ENCODE measurements at places on chromosomes 5 and 9.

DNA sequence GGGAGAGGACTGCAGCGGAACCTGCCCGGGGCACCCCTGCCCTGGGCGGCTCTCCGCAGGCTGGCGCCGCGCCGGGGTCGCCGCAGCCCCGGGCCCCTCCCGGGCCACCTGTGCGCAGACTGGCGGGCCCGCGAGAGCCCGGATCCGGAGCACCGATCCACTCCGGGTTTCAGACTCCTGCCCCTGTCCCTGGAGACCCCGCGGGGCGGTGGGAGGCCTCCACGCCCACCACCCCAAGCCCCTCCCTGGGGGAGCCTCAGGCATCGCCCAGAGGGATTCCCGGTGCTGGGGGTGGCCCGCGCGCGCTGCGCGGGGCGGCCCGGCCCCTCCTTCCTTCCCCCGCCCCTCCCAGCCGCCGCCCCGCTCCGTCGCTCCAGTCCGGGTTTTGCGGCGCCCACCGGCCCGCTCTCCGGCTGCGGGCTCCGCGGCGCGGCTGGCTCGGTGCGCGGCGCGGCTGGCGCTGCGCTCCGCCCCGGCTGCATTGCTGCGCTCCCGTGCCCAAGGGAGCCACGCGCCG, at the start of gene UNC5A:
Gene UNC5A (plus strand): TSS at position 479 of the 517 bp plus-strand sequence. CDS start 192 bp downstream, outside the sequence.
- DNase-seq, result peak; percentile 59

DNA sequence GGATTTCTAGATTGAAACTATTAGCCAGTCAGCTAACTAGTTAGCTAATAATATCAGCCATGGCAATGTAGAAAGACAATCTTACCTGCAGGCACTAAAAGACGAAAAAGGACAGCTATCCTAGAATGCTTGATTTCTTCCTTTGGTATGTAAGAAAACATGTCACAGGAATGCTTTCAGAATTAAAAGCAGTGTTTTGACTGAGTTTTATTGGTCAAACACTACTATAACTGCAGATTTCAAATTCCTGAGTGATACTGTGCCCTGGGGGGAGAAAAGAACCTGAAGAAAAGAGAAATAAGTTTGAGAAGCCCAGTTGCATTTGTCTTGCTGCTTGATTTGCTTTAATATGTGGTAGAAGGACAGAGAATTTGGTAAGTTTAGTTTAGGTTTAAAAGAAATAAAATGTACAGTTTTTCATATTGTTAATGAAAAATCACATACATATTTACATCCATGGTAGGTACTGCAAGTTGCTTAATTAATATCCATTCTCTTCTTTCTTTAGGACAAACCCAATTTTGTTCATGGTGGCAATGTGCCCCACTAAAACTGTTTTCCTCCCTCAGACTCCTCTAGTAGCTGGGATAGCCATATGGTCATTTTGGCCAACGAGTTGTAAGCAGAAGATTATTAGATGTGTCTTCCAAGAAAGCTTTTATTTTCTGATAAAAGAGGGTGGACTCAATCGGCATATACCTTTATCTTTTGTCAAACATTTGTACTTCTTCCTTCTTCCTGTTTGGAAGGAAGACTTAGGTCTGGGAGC, 4.3 kb upstream of the FAM169A start:
- no peak for DNase-seq

DNA sequence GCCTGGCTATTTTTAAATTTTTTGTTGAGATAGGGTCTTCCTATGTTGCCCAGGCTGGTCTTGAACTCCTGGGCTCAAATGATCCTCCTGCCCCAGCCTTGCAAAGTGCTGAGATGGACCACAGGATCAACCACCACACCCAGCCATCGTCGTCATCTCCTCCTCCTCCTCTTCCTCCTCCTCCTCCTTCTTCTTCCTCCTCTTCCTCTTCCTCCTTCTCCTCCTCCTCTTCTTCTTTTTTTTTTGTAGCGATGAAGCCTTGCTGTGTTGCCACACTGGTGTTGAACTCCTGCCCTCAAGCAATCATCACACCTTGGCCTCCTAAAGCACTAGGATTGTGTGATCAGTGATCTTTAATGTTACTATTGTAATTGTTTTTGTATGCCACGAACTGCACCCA, 49.4 kb upstream of the ERBIN start:
- no peak for DNase-seq

GRCh38 chr9:120688758-120689157, 25.5 kb downstream of the MEGF9 start:
- DNase-seq, result no peak

- peak; percentile 37 for DNase-seq
Measured at GRCh38 chr9:4750023-4750673, 9.1 kb upstream of the AK3 start.

DNA sequence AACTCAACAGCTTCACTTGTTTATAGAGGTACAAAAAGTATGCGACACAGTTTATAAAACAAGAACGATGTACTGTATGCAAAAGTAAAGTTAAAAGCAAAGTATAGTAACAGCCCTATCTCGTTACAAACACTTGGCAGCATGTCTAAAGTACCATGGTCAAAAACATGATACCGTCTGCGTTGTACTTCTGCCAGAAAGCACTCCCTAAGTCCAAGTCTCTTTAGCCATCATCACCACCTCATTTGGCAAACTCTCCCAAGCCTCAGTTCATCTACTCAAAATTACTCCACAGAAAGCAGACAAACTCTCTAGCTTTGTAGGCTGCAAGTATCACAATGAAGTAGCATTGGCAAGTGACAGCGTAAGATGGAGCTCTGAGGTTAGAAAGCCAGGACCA, 73.4 kb downstream of the NFIB start:
- DNase-seq, result no peak

GRCh38 chr9:110142253-110142652, 65.7 kb downstream of the C9orf152 start:
- no peak for DNase-seq

DNA sequence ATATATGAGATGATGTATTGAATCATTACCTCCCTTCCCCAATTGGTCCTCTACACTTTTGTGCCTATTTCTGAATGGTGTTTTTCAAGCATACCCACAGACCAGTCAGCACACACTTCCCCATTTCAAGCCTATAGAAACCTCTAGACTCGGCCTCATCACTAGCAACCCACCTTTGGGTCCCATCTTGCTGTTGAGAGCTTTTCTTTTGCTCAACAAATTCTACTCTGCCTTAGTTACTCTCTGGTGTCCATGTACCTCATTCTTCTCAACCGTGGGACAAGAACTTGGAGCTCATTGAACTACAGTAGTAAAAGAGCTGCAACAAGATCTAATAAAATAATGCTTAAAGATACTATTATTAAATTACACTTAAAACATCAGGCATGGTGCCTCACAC, 49.0 kb upstream of the KDM4C start:
- no peak for DNase-seq

- DNase-seq, result peak; percentile 59
Measured at GRCh38 chr9:96566498-96567202, 53.0 kb downstream of the CDC14B start.

All from fibroblast of skin of right biceps (primary cell).